ENCODE measurements at places on chromosomes 13 and 19. TPM values are rescaled to one million over a fixed set of nuclear protein-coding genes. Genes with fewer than 3 reads are reported as not detected.

The PLK5 gene
- total RNA-seq, result 0.51 TPM

The ADGRL1 gene
- 18.2 TPM for total RNA-seq

- no peak for DNase-seq
Measured at GRCh38 chr13:113887700-113888201, 23.9 kb upstream of the GAS6 start.

GRCh38 chr13:38384171-38384570 is 34.5 kb downstream of the UFM1 start:
- no peak for DNase-seq

GRCh38 chr19:2070436-2070827 is 19.4 kb upstream of the MKNK2 start:
- no peak for DNase-seq

DNA sequence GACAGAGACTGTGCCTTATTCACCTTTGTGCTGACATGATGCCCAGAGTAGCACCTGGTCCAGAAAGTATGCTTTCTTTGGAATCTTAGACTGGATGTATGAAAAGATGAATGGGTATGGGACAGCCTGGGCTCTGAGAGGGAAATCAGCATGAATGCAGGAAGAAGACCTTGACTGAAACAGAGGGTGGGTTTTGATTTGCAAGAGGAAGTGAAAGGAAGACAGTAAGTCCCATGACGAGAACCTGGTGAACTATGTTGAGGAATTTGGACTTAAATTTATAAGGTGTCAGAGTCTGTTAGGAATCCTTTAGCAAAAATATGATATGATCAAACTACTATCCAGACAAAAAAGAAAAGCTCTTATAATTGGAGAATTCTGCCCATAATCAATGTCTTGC is 301.9 kb downstream of the SPRY2 start:
- DNase-seq, result no peak

DNA sequence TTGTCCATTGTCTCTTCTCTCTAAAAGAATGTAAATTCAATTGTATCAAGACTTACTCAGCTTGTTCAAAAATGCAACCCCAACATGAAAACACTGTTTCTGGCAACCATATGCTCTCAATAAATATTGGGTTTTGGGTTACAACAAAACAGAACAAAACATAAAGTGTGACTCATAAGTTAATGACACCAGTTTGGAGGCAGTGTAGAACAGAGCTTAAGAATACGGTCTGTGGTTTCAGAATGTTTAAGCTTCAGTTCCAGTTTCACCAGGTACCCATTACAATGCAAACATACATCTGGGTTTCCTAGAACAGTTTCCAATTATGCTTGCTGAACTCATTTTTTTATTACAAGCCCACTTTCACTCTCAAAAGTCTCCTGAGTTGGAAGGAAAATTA is 285.8 kb upstream of the PCDH9 start:
- no peak for DNase-seq

DNA sequence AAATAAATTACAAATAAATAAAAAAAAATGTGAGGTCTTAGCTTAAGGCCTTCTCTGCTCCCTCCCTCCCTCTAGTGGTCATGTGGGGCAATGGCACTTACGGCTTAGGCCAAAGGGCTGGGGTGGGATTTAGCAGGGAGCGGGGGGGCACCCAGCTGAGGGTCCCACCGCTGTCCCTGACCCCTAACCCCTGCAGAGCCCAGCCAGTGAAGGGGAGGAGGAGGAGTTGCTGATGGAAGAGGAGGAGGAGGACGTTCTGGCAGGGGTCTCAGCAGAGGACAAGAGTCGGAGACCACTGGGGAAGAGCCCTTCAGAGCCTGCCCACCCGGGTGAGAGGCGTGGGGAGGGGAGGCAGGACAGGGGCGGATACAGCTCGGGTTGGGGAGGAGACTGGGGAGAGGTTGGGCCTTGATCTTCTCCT is 9.3 kb downstream of the MPND start:
- DNase-seq, result peak; percentile 79

Data from tongue (tissue), 3 donors.